ENCODE measurements at places on chromosomes 5 and 9. TPM values are rescaled to one million over a fixed set of nuclear protein-coding genes. Genes with fewer than 3 reads are reported as not detected.

DNA sequence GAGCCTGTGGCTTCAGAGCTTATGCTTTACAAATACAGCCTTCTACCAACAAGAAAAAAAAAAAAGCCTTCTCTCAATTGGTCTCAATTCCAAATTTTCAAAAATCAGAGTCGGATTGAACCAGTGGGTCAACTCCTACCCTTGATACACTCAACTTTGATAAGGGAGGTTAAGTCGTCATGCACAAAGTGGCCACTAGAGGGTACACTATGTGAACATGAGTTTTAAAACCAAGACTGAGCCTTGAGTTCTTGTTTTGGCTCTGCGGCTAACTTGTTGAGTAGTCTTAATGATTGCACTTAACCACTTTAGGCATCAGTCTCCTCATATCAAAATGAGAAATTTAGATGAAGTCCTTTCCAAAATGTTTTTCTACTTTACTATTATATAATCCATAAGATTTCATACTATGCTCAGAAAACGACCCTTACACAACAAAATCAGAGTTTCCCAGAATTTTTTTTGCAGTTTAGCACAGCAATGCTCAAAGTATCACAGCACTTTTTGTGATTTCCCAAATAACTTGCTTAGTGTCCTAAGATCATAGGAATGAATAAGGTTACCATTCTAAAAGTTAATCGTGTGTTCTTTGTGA lies 92.9 kb upstream of the MTAP start:
- DNase-seq = peak; percentile 84

GRCh38 chr5:146107901-146108300 lies 2.5 kb upstream of the PLAC8L1 start:
- no peak for DNase-seq

- no peak for DNase-seq
Observed at GRCh38 chr9:1619915-1620710, 395.0 kb upstream of the SMARCA2 start.

DNA sequence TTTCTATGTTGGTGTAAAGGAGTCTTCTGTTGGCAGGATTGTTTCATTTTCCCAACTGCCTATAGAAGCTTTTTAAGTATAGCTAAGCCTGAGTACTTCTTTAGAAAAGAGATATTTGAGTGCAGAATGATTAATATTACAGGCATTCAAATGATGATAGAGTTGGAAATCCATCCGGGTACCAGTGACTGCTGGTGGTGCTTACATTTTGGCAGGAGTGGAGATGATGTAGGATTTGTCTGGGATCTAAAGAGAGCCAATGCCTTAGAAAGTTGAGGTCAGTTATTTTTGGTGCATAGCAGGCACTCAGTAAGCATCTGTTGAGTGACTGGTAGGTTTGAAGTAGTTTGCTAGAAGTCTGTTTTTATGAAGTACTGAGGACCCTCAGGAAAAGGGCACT lies 433.5 kb downstream of the DMAC1 start:
- no peak for DNase-seq

NME5 gene
- polyA plus RNA-seq = 0.48 TPM

All from H1 (cell line).